ENCODE measurements at places on chromosomes 5 and 9. TPM values are rescaled to one million over a fixed set of nuclear protein-coding genes. Genes with fewer than 3 reads are reported as not detected.
A peak's percentile ranks its signal among the peaks of the same experiment; 100 is the strongest.

DNA sequence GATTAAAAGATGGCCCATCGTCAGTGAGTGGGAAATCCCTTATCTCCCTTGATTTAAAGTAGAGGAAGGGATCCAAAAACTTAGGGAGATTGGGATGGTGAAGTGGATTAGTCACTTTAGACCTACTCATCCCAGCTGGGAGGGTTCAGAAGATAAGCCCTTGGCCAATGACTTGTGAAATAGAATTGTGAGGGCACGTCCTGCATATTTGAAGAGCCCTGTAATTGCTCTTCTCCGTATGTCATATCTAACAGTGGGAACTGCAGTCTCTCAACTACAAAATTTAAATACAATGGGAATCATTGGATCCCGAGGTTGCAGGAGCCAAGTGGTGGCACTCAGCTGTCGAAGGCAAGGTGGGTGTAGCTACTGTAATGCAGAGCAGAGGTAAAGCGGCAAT lies 65.4 kb upstream of the C9orf72 start:
- no peak for DNase-seq

DNA sequence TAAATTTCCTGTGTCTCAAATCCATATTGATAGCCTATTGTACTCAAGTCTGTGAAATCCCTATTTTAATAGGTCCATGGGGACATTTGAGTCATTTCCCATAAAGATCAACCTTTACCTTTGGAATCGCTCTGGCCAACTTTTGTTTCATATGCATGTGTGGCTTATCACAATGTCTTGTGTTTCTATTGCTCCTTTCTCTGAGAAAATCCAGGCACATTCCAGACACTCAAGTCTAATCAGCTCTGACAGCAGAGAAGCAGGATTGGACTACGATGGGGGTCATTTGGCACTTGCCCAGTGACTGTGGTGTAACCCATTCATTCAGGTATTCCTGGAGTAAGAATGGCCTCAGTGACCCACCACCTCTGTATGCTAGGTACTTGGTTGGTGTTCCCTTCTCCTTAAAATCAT lies 48.4 kb downstream of the ACTBL2 start:
- DNase-seq = no peak

Gene SH3RF2
- 18.2 TPM for total RNA-seq

GRCh38 chr9:4833781-4834560 lies 41.2 kb downstream of the RCL1 start:
- no peak for DNase-seq

Gene SGCD
- total RNA-seq = 3.6 TPM

GRCh38 chr5:124921694-124922093 lies 175.3 kb upstream of the ZNF608 start:
- no peak for DNase-seq

Gene STRBP
- total RNA-seq = 20.1 TPM

Gene CD72
- total RNA-seq = 3.2 TPM

Gene SLC25A51
- 21.6 TPM for total RNA-seq

GRCh38 chr9:116935149-116935897 lies 248.2 kb downstream of the TRIM32 start:
- no peak for DNase-seq

- no peak for DNase-seq
These were observed 62.0 kb downstream of the TEX10 start for GRCh38 chr9:100290714-100291113.

DNA sequence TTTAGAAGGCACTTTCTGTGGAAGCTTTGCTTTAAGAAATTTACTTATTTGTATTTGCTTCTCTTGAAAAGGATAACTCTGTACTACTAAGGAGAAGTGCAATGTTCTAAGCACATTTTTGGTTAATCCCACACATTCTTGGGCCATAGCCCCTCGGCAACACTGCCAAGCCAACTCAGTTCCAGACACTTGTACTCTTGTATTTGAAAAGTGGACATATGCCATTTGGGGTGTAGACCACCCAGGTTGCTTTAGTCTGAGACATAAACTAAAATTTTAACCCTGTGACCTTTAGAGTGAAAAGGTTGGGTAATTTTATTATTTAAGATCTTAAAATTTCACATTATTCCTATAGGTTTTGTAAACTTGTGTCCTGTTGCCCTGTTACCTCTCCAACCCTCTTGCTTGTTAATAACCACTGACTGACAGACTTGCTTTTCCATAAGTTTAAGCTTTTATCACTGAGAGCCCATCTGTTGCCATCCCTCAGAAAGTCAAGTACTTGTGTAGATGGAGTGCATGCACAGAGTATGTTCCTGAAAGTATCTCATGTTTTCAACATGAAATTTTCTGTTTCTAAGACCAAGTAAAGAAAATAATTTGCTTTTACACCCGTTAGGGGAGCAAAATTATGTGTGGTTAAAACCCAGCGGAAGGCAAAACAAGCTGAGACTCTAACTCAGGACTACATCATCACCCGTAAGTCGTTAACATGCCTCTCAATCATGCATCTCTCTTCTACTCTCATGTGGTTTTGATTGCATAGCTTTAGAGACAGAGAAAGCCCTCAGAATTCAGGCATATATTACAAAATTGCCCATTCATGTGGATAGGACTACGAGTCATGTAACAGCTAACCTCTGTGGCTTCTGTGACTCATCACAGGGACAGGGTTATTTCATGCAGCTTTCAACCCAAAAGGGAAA lies 117.3 kb downstream of the GDNF start:
- DNase-seq = no peak

DNA sequence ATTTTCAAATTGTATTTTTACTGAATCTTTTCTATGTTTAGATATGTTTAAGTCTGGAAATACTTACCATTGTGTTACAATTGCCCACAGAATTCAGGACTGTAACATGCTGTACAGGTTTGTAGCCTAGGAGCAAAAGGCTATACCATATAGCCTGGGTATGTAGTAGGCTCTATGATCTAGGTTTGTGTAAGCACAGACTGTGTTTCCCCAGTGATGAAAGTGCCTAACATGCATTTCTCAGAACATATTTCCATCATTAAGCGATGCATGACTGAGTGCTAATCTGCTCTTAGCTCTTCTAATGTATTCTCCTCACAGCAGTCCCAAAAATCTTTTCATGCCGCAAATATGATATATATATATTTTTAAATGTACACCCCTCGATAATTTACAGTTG lies 166.7 kb upstream of the PPP2R2B start:
- no peak for DNase-seq

DNA sequence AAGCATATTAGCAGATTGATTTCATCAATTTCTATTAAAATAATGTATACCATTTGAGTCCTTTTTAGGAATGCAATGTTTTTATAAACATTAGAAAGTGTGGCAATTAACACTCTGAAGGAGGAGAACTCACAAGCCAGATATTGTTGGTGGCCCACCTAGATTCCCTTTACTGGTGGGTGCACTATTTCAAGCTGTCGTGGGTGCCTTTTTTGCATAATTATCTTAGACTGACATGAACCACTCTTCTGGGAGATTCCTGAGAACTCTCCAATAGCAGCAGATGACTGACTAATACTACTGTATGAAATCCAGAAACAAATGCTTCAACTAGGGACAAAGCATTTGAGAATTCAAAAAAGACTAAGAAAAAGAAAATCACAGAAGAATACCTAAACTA lies 526.0 kb downstream of the CDH18 start:
- no peak for DNase-seq

- DNase-seq = no peak
These were observed 1230.6 kb upstream of the NUDT12 start for GRCh38 chr5:104793031-104793754.

- no peak for DNase-seq
These were observed 158.4 kb upstream of the PIK3R1 start for GRCh38 chr5:68057191-68057590.

GRCh38 chr9:137162505-137163364 lies 7.1 kb downstream of the LRRC26 start:
- DNase-seq = peak; percentile 71

- no peak for DNase-seq
These were observed 169.1 kb downstream of the CAAP1 start for GRCh38 chr9:26723486-26723885.

- no peak for DNase-seq
These were observed 200.0 kb downstream of the ATP10B start for GRCh38 chr5:160651692-160652645.

DNA sequence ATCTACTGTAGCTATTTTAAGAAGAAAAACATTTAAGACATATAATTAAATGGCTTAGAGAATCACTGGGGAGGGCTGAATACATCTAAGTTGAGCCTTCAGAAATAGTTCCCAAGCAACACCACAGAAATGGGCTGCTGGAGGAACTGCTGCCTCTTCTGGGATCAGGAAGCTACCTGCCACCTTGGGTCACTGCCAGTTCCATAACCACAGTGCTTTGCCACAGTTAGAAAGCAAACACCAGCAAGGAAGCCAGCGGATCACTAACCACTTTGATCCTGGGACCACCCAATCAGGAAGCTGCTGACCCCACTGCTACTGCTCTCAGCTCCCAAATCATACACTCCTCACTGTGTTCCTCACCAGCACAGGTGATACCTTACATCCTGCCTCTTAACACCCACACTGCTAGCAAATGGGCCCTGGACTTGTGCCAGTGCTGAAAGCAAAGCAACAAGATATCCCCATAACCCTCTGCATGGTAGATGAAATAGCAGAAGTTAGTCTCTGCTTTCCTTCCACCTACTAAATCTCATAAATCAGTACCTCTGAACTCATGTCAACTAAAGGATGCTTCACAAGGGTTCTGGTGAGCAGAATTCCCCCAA lies 346.9 kb downstream of the DEPDC1B start:
- no peak for DNase-seq

DNA sequence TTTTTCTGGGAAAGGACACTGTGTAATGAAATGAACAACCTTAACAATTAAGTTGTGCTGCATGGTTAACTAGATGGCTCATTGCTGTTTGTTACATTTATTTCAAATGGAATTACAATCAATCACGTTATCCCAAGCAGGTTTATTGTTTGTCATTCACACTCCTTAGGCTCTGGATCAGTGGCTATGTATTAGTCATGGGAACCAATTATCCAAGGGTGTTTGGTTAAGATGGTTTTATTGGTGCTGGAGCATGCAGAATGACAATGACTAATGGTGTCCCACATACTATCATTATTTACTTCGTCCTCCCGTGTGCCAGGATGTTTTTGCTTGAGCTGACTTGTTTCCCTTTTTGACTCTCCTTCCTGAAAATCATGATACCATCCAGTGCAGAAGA lies 10.6 kb upstream of the TRPC7 start:
- peak; percentile 37 for DNase-seq

Gene TICAM2
- 1.9 TPM for total RNA-seq

Gene PCDHGB4
- total RNA-seq = 6.7 TPM

DNA sequence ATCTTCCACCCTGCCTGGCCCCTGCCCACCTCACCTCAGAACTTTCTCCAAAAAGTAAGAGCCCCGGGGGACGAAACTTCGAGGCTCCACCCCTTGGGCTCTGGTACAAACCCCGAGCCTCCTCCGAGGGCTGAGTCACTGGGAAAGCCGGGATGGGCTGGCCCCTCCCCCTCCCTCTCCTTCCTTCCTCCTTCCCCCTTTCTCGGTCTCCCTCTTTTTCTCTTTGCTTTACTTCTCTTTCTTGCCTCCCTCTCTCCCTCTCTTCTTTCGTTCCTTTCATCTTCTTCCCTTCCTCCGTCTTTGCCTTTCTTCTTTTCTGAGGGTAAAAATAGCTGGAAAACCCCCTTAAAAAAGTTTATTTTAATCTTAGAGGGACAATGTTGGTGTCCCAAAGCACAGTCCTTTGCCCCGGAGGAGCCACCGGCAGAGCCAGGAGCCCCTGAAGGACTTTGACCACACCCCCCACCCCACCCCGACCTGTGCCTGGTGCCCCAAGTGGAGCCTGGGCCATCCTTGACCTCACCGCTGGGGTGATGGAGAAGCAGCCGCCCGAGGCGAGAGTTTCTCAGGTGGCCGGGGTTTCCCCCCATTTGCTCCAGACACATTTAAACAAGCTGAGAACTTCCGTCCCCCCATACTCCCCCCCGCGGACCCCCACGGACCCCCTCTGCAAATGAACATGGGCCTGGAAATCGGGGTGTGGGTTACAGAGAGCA lies 5.7 kb upstream of the NOTCH1 start:
- DNase-seq = peak; percentile 71

DNA sequence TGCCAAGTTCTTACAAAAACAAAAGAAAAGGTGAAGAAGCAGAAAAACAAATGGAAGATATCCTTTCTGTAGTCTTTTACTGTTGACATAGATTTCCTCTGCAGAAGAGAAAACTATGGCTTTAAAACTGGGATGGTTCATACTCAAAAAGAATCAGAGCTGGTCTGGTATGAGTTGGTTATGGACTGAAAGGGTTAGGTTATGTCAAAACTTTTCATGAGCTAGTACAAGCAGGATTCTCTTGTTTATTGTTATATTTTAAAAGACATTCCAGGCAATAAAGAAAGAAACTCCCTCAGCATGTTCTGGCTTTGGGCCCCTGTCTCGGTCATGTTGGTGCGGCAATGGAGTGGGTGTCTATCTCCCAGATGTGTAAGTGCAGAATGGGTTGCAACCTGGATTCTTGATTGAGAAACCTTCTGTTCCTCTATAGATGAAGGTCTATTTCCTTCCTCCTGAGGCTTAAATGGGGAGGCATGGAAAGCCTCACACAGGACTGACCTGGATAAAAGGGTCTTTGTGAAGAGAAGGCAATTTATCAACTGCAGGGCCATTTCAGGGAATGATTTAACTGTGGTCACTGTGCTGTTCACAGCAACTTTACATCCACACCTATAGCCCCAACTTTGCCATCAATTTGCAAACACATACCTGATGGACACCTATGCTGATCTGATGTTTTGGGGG lies 209.6 kb upstream of the TNC start:
- DNase-seq = peak; percentile 23

DNA sequence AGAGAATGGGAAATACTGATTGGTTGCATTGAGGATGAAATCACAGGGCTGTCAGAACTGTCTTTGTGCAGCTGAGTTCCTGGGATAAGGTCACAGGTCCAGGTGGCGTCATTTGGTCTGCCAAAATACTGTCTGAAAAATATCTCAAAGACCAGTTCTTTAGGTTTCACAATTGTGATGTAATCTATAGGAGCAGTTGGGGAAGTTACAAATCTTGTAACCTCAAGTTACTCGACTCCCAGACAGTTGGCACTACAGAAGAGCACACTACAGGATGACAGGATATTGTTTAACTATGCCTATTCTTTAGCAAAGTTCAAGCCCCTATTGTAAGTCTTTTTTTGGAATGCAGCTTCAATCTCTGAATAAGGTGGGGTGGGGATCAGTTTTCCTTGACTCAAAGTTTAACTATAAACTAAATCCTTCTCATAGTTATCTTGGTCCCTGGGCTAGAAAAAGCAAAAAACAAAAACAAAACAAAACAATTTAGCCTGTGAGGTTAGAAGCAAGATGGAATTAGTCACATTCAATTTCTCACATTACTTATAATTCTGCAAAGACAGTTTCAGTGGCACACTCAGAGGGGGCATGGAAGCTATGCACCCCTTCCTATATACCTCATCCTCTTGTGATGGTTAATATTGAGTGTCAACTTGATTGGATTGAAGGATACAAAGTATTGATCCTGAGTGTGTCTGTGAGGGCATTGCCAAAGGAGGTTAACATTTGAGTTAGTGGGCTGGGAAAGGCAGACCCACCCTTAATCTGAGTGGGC lies 276.0 kb downstream of the AUH start:
- DNase-seq = no peak

Gene CD74
- total RNA-seq = 425 TPM

GRCh38 chr5:39072925-39073766 lies 1.1 kb downstream of the RICTOR start:
- peak; percentile 39 for DNase-seq

Gene CPLANE1
- 27.8 TPM for total RNA-seq
